ENCODE measurements at places on chromosomes 12 and 14.

- no peak for DNase-seq
Observed at GRCh38 chr14:105011312-105011990, 9.4 kb downstream of the CDCA4 start.

GRCh38 chr12:113245695-113246477 is 24.6 kb downstream of the TPCN1 start:
- DNase-seq = peak; percentile 96

DNA sequence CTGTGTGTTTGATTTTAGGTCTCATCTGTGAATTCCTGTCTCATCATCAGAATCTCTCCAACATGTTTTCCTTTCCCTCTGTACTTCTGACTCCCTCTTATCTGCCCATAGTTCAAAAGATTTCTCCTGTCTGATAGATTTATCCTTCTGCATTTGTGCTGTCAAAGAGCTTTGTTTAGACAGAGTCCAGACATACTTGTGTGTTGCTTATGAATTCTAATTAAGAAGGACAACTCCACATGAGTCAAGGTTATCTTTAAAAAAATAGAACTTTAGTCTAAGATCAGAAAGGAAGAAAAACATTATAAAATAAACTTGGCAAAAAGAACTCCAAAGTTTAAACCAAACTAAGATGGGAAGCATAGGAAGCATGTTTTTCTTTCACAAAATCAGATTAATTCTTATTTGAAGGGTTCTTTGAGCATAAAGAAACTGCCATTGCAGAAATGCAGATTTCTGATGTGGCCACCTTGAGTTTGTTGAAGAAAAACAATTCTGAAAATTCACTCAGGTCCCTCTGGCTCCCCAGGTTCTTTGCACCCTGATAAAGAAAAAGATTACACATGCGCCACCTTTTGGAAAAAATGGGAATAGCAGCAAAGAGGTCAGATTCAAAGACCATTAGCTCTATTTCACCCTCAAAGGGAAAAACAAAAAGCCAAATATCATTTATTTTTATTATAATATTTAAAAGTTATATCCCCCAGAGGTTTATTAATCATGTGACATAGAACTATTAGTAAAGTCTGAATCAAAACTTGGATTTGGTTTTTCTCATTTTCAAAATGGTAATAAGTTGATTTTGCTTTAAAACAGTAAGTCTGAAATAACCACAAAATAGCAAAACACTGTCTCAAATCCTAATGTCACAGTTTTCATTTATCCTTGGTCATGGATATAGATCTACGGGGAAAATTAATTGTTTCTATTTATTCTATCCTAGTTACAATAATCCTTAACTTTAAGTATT is 143.7 kb upstream of the DCN start:
- peak; percentile 64 for DNase-seq

DNA sequence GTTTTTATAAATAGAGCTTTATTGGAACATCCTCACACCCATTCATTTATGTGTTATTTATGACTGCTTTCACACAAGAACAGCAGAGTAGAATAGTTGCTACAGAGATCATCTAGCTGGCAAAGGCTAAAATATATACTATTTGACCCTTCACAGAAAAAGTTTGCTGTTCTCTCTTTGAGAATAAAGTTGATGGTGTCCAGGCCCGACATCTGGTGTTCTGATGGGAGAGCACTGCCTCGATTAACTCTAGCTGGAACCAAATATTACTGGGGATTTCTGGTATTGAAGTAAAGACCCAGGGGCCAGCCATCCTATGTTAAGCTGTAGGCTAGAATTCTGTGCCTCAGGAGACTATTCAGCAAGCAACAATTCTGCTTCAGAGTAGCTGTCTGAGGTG is 21.8 kb downstream of the FAM234B start:
- DNase-seq = no peak

DNA sequence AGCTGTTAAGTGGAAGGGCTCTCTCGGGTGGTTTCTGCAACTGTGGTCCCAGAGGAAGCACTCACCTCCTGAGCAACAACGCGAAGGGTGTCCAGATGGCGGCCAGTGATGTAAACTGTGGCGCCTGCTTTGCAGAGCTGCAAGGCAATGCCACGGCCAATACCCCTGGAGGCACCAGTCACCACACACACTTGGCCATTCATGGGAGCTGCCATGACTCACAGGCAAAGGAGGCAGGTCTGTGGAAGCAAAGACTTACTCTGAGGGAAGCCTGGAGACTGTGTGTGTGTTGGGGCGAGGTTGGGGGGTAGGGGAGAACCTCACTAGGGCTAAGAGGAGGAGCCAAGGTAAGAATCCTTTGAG is 707 bp downstream of the DHRS1 start:
- DNase-seq = peak; percentile 59

- DNase-seq = no peak
Observed at GRCh38 chr12:57160741-57161140, 13.3 kb upstream of the LRP1-AS start.

DNA sequence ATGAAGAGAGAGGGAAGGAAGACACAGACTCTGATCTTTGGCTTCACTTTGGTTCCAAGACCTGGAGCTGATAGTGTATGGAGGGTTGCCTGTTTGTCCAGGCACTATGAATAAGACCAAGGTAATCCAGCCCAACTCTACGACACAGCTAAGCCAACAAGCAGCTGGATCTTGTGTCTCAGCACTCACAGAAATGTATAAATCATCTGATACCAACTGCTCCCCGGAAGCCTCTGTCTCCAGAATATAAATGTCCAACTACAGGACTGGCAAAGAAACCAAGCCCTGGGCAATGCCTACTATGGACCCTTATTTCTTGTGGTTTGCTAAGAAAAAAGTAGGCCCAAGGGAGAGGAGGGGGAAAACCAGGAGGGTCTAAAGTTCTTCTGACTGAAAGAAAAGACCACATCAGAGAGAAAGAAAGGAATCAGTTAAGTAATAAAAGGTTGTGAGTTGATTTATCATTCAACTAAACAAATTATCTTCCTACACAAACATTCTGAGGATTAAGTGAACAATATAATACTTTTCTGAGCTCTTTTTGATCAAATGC is 204.0 kb downstream of the DAD1 start:
- no peak for DNase-seq

GRCh38 chr14:20499108-20499507 is 6.2 kb upstream of the RNASE10 start:
- DNase-seq = peak; percentile 75

GRCh38 chr14:91919814-91920213 is 27.7 kb downstream of the FBLN5 start:
- no peak for DNase-seq

DNA sequence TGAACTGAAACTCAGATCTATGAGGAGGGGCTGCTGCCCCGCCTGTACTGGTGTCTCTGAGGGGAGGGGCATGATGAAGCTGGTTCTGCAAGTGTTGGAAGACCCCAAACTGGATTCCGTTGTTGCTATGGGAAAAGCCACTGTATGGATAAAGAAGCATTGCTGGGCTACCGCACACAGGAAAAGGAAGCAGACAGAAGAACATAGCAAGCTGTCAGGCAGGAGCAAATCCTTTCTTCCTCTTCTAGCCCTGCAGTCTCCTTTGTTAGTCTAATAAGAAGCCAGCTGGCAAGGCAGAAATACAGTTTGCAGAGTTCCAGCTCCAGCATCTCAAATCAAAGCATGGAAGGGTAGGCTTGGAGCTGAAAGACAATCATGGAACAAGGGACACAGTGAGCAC is 26.3 kb upstream of the NR1H4 start:
- no peak for DNase-seq

DNA sequence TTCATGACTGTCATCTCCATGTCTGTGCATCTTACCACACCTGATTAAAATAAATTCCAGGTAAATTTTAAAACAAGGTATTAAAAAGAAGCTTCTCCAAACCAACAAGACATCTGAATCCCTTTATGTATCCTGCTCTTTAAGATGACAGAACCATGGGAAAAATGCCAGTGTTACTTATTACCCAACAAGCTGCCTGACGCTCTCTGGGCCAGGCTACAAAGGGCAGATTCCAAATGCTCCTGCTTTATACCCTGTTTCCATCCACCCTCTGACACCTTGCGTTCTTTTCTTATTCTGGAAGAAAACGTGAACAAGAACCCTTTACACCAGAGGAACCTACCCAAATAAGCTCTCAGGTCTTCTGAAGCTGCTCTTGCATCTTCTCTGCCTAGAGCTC is 70.7 kb downstream of the SLC8A3 start:
- DNase-seq = no peak

DNA sequence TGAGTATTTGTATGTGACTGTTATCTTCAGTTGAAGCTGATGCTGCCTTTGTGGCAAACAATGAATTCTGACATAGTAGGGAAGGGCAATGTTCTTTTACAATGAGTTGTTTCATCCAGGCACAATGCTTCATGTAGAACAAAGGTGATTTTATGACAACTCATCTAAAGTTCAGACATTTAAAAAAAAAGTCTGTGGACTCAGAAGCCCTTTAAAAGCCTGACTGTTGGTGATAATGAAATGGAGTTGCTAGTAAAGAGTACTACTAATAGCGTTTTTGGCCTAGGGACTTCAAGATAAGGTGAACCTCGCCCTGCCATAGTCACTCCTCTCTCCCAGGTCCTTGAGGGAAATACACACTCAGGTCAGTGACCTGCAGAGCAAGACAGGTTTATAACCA is 105.1 kb downstream of the AKAP6 start:
- DNase-seq = peak; percentile 13

DNA sequence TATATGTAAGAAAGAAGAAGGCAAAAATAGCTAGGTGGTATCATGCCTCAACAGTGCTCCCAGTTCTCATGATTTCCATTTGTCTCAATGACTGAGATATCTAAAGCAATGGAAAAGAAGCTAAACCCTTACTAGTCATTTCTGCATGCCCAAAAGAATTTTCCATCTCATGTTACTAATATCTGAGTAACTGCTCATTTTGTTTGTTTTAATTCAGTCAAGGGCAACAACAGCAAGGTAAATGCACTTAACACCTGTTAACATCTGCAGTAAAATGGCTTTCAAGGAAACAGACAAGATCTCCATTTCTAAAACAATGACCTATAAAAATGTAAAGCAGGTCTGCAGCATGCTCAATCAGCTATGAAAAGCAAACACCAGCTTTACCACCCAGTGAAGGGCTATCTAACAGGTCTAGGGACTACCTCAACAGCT is 19.4 kb upstream of the SELPLG start:
- DNase-seq = no peak

GRCh38 chr12:73383584-73384222 is 1111.5 kb downstream of the TRHDE start:
- no peak for DNase-seq

DNA sequence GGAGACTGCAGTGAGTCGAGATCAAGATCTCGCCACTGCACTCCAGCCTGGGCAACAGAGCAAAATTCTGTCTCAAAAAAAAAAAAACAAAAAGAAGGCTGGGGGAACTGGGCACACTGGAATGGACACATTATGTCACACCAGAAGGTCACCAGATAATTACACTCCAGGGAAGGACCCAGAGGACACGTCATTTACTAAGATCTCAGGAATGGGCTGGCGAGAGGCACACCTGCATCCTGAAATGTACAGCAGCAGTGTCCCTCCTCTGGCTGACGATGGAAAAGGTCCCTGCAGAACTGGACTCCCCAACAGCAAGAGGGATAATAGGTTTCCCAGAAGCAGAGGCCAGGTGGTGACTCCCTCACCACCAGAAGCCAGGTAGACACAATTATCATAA is 243.5 kb downstream of the BCL11B start:
- no peak for DNase-seq

DNA sequence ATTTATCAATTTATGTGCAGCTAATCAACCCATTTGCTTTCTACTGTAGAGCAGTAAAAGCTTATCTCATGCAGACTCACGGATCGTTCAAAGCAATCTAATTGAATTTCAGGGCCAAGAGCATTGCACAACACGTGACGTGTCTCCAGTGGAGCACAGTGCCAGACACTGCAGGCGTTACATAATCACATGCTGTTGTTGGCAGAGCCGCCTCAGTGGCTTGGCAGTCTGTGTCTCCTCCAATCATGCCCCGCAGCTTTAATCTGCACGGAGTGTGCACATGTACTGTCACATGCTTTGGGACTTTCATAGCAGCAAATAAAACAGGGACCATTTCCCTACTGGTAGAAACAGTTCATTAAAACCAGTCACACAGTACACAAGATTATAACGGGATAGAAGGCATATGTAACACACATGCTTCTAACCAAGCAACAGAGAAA is 309.3 kb downstream of the ITPR2 start:
- peak; percentile 33 for DNase-seq

- DNase-seq = peak; percentile 85
Observed at GRCh38 chr12:118103601-118104382, at the start of gene VSIG10. VSIG10 (minus strand) TSS chr12:118104011; CDS start chr12:118103671, 340 bp downstream.

- DNase-seq = no peak
Observed at GRCh38 chr12:75337905-75338304, 3.4 kb downstream of the GLIPR1L1 start.

DNA sequence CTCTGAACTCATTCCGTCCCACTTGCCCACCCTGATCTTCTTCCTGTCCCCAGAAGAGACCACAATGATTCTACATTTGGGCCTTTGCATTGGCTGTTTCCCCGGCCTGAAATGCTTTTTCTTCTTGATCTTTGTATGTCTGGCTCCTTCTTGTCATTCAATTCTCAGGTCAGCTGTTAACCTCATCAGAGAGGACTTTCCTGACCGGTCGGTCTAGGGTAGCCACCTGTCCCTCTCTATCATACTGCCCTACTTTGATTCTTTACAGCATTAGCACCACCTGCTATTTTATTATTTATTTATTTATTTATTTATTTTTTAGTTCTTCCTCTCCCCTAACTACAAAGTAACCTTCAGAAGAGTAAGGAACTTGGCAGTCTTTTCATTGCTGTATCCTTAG is 84.3 kb downstream of the DYRK2 start:
- no peak for DNase-seq

GRCh38 chr14:61304688-61305087 is 16.7 kb upstream of the PRKCH start:
- DNase-seq = no peak

DNA sequence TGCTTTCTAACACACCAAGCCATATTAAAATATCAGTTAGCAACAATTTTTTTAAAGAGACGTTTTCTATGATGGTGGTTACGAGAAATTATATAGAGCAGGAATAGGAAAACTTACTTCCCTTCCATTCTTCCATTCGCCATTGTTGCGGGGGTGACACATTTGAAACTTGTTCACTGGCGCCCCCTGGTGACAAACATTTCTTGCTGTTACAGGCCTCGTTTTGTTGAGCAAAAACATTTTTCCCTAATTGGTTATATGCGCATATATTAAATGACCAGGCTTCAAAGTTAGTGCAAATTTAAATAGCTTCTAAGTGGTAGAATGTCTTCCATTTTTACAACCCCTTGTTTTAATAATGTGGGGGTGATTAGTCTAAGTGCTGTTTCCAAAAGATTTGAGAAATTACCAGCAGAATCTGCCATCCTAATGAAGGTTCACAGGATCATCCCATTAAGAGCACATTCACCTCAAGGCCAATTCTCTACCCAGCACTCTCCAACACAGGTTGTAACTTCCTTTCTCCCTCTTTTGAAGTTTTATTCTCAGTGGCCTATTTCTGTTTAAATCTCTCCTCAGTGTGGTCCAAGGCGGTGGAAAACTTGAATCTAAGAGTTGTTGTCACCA is 1124.7 kb downstream of the FLRT2 start:
- DNase-seq = peak; percentile 83

- DNase-seq = no peak
Observed at GRCh38 chr12:2161473-2161872, 108.7 kb downstream of the CACNA1C start.

- peak; percentile 96 for DNase-seq
Observed at GRCh38 chr14:33475623-33476022, 475.3 kb downstream of the EGLN3 start.

Data from mesendoderm (in vitro differentiated cells).